CD14-positive monocyte (primary cell): ENCODE measurements at places on chromosomes 13 and 19.

DNA sequence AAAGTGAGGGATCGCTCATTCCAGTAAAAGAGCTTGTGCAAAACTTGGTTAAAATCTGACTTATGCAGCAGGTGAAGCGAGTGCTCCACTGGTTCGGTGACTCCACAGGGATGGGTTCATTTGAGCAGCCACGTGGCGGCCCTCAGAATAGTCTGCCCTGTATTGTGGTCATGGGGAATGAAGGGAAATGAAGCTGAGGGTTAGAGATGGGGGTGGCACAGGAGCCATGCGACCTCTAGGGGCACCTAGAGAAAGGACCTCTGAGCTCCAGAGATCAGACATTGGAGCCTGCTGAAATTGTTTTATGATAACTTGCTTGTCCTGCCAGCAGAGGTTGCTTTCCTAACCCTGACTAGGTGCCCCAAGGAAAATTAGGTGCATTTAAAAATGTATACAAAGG, 26.6 kb downstream of the CBY2 start:
- no peaks in the 10 kb centered on the region for H3K4me1 ChIP-seq
- no peak overlapping the region for H3K27ac ChIP-seq
- H3K27me3 ChIP-seq = no peaks in the 10 kb centered on the region
- DNase-seq = no peak

- DNase-seq = peak; percentile 46
- peak within 1 kb of the TSS; percentile 62 for H3K4me3 ChIP-seq
- peaks cover 49% of the 10 kb centered on the region for H3K4me1 ChIP-seq
- H3K27me3 ChIP-seq = no peaks in the 10 kb centered on the region
- H3K36me3 ChIP-seq = no peaks in the 10 kb centered on the region
Measured at GRCh38 chr19:51372649-51373504, at the start of gene NKG7. Gene NKG7, minus strand, starts transcription at chr19:51372654. Its CDS starts 119 bp downstream, at chr19:51372535.

- H3K4me3 ChIP-seq = no peak overlapping the region
- H3K27ac ChIP-seq = peak overlapping the region; percentile 78
- H3K36me3 ChIP-seq = peaks cover 34% of the 10 kb centered on the region
- no peak for DNase-seq
Measured at GRCh38 chr13:41465898-41466320, 8.6 kb downstream of the RGCC start.

DNA sequence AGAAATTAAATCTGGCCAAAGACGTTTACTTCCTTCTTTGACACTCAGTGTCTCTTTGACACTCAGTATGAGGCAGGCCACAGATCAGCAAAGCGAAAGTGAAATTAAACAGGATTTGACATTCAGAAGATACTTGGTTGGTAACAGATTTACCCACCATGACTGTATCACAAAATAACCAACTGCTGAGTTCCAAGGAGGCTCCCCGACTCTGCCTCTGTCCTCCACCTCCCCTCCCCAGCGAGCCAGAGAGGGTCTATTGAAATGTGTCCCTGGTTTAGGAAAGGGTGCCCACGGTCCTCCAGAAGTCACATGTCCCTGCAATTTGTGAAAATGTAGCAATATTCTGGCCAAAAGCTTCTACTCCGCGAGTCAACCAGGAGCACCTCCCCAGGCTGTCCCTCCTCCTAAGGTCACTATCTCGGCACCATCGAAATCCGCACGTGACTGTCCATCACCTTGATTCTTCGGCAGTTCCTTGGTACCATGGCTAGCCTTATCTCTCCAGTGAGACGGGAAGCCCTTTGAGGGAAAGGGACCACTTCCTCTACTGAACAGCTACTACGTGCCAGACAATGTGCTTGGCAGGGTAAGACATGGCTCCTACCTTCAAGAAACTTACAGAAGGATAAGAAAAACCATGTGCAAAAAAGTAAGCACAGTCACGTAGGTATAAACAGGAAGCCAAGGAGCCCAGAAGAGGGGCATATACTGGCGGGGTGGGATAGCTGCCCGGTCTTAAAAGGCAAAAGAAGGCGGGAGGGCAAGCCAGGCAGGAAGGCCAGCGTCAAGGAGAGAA, 1.5 kb downstream of the N4BP2L1 start:
- H3K4me3 ChIP-seq = peak overlapping the region; percentile 81
- H3K36me3 ChIP-seq = no peaks in the 10 kb centered on the region
- no peaks in the 10 kb centered on the region for H3K27me3 ChIP-seq

DNA sequence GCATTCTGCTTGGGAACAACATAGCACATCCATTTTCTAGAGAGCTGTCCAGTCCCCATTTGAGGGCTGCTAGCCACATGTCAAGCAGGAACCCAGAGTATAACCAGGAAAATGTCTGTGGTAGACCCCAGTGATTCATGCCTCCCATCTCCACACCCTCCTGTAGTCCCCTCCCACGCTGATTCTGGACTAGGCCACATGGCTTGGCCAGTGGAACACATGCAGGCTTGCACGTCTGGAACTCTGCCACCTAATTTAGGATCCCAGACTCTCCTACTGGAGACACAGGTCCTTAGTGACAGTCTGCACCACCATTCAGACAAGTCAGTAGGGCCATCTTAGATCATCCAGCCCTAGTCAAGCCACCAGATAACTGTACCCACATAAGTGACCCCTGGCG, 149.8 kb downstream of the ZIC5 start:
- H3K27me3 ChIP-seq = no peaks in the 10 kb centered on the region
- no peaks in the 10 kb centered on the region for H3K36me3 ChIP-seq
- no peak overlapping the region for H3K27ac ChIP-seq
- no peak overlapping the region for H3K4me3 ChIP-seq
- DNase-seq = no peak

- no peak for DNase-seq
- no peak overlapping the region for H3K4me3 ChIP-seq
- no peaks in the 10 kb centered on the region for H3K36me3 ChIP-seq
- H3K4me1 ChIP-seq = peaks cover 15% of the 10 kb centered on the region
Measured at GRCh38 chr13:51501592-51502152, 48.8 kb upstream of the INTS6 start.

- no peak overlapping the region for H3K27ac ChIP-seq
- no peaks in the 10 kb centered on the region for H3K4me1 ChIP-seq
- no peaks in the 10 kb centered on the region for H3K27me3 ChIP-seq
Measured at GRCh38 chr13:49302817-49303216, 55.1 kb downstream of the CDADC1 start.

GRCh38 chr13:53200075-53200474, 171.5 kb downstream of the OLFM4 start:
- no peaks in the 10 kb centered on the region for H3K36me3 ChIP-seq
- H3K4me3 ChIP-seq = no peak overlapping the region
- H3K27ac ChIP-seq = no peak overlapping the region
- no peak for DNase-seq
- no peaks in the 10 kb centered on the region for H3K4me1 ChIP-seq

GRCh38 chr13:28705461-28706083, 13.2 kb downstream of the SLC46A3 start:
- no peak overlapping the region for H3K4me3 ChIP-seq
- H3K4me1 ChIP-seq = peaks cover 31% of the 10 kb centered on the region
- no peak overlapping the region for H3K27ac ChIP-seq
- H3K27me3 ChIP-seq = no peaks in the 10 kb centered on the region
- peaks cover 30% of the 10 kb centered on the region for H3K36me3 ChIP-seq
- DNase-seq = no peak

- peak overlapping the region; percentile 74 for H3K27ac ChIP-seq
- H3K36me3 ChIP-seq = no peaks in the 10 kb centered on the region
- H3K27me3 ChIP-seq = no peaks in the 10 kb centered on the region
- H3K4me3 ChIP-seq = no peak overlapping the region
- DNase-seq = no peak
Measured at GRCh38 chr13:48437371-48437770, 24.5 kb upstream of the LPAR6 start.

DNA sequence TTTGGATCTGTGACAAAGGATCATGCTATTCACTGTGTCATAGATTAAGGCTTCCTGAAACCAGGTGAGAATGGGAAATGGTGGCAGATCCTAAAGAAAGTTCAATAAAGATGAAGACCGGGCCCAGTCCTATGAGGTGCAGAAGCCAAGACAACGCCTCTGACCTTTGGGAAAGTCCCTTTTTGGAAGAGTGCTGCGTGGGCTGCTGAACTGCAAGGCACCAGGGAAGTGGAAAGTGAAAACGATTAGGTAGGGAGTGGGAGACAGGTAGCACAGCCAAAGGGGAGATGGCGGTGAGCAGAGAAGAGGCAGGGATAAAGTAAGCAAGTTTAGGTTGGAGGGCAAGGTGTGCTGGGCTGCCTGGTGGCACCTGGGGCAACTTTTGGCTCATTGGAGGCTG, 16.3 kb downstream of the MBNL2 start:
- DNase-seq = no peak
- no peaks in the 10 kb centered on the region for H3K27me3 ChIP-seq
- H3K27ac ChIP-seq = no peak overlapping the region
- no peak overlapping the region for H3K4me3 ChIP-seq

DNA sequence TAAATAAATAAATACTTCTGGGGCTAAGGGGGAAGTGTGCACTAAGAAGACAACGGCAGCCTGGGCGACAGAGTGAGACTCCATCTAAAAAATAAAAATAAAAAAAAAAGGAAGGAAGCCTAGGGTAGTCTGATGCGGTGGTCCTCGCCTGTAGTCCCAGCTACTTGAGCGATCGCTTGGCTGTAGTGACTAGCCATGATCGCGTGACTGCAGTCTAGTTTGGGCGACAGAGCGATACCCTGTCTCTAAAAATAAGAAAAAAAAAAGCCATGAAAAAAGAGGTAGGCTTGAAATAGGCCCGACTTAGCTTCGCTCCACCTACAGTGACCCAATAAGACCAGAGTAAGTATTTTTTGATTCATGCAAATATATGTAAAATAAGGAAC, 661 bp upstream of the BABAM1 start:
- peak overlapping the region; percentile 7 for H3K4me3 ChIP-seq
- no peak for DNase-seq
- H3K4me1 ChIP-seq = peaks cover 16% of the 10 kb centered on the region
- no peak overlapping the region for H3K27ac ChIP-seq

- H3K27me3 ChIP-seq = peaks cover 20% of the 10 kb centered on the region
- H3K27ac ChIP-seq = no peak overlapping the region
- H3K4me1 ChIP-seq = no peaks in the 10 kb centered on the region
- H3K4me3 ChIP-seq = no peak overlapping the region
- no peak for DNase-seq
Measured at GRCh38 chr19:45158503-45159209, 2.1 kb downstream of the NKPD1 start.

DNA sequence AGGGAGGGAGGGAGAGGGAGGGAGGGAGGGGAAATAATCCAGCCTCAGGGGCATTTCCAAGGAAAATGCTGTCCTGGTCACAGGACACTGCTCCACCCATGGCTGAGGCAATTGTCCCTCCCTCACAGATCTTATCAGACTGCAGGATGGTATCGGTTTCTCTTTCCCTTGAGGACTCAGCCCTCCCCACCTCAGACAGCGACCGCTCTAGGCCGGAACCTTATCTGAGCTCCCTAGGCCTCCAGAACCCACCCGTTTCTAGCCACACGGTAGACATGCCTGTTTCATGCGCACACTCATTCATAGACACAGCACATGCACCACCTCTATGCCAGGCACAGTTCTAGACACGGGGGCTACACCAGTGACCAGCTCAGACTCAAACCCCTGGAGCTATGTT, 10.0 kb upstream of the IZUMO2 start:
- no peaks in the 10 kb centered on the region for H3K4me1 ChIP-seq
- no peak overlapping the region for H3K27ac ChIP-seq
- no peak overlapping the region for H3K4me3 ChIP-seq
- no peaks in the 10 kb centered on the region for H3K36me3 ChIP-seq
- H3K27me3 ChIP-seq = no peaks in the 10 kb centered on the region

GRCh38 chr13:51269039-51269438, 46.8 kb downstream of the FAM124A start:
- no peaks in the 10 kb centered on the region for H3K36me3 ChIP-seq
- no peak overlapping the region for H3K27ac ChIP-seq
- H3K4me1 ChIP-seq = no peaks in the 10 kb centered on the region
- no peak for DNase-seq
- H3K4me3 ChIP-seq = no peak overlapping the region
- H3K27me3 ChIP-seq = no peaks in the 10 kb centered on the region

DNA sequence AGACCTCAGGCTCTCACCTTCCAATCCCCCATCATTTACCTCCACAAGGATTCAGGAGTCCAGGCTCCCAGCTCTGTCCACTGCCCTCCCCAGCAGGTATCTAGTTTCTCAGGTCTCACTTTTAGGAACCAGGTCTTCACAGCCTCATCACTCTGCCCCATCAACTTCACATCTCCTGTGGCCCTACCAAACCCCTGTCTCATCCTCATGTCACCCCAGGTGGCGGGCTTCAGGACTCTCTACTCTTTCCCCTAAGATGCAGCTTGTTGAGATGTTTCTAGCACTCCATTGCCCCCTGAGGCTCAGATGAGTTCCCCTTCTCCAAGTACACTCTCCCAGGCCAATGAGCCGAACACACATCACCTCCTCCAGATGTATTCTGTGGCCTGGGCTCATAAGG, 1.5 kb downstream of the PPFIA3 start:
- no peaks in the 10 kb centered on the region for H3K36me3 ChIP-seq
- DNase-seq = no peak
- H3K27ac ChIP-seq = no peak overlapping the region

DNA sequence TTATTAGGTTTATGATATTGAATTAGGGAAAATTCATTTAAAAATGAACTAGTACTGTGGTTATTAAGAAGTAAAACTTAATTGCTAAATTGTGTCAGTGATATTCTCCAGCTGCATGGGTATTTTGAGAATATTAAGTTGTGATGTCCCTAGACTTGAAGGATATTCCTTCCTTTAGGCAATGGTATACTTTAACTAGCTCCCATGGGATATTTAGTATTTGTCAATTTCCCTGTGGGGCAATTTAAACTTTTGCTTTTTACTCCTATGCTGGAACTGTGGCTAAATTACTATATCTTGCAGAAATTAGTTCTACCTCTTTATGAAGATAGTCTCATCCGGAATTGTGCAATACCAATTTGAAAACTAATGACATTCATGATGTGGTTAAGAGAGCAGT, 151.6 kb upstream of the CSNK1A1L start:
- H3K4me1 ChIP-seq = no peaks in the 10 kb centered on the region
- H3K27me3 ChIP-seq = no peaks in the 10 kb centered on the region
- H3K36me3 ChIP-seq = no peaks in the 10 kb centered on the region

DNA sequence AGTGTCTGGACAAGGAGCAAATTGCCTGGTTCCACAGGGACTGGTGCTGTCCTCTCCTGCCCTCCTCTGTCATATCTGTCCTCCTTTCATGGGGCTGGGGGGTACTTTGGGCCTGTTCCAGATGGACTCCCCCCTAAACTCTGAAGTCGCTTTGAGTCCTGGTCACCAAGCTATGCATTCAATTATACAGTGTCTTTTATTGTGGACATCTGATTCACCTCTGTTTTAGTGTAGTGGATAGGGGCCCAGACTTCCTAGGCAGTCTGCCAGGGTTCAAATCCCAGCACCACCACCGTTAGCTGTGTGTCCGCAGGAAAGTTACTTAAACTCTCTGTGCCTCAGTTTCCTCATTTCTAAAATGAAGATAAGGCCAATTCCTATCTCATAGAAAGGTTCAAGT, 21.0 kb upstream of the IRS2 start:
- H3K27me3 ChIP-seq = peaks cover 5% of the 10 kb centered on the region
- H3K36me3 ChIP-seq = no peaks in the 10 kb centered on the region
- no peaks in the 10 kb centered on the region for H3K4me1 ChIP-seq
- H3K4me3 ChIP-seq = no peak overlapping the region

DNA sequence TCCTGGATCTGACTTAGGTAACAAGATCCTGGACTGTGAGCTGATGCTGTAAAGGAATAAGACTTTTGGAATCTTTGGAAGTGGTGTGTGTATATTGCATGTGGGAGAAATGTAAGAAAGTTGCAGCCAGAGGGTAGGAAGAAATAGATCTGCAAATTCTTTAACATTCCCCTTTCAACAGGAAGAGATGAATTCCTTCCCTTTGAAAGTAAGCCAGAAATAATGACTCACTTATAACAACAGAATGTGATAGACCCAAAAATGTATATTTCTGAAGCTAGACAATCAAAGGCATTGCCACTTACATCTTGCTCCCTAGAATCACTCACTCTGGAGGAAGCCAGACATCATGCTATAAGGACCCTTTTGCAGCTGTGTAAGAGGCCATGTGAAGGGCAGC, 9.8 kb upstream of the SIAH3 start:
- H3K4me1 ChIP-seq = no peaks in the 10 kb centered on the region
- no peak overlapping the region for H3K4me3 ChIP-seq
- H3K36me3 ChIP-seq = no peaks in the 10 kb centered on the region
